ENCODE measurements at places on chromosomes 4 and X. TPM values are rescaled to one million over a fixed set of nuclear protein-coding genes. Genes with fewer than 3 reads are reported as not detected.

DNA sequence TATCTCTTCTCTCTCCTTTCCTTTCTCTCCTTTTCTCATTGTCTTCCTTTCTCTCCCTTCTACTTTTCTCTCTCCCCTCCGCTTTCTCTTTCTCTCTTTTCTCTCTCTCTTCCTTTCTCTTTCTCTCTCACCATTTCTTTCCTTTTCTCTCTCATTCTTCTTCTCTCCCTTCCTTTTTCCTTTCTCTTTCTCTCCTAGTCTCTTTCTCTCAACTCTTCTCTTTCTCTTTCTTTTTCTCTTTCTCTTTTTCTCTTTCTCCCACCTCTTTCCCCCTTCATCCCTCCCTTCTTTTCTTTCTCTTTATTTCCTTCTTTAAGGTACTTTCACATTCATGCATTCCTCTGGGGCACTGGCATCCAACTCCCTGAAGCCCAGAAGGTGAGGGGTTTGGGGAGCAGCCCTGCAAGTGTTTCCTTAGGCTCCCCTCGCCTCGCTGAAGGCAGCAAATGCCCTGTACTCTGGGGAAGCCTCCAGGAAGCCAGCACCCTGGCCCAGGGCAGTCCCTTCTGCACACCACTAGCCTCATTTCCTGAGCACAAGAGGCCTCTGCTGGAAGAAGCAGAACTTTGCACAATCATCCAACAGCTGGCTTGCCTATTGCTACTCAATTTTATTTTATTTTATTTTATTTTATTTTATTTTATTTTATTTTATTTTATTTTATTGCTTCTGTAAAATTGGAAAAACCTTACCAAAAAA, 124.2 kb downstream of the NFKB1 start:
- peak; percentile 54 for DNase-seq

GRCh38 chr4:6231663-6232165, 31.4 kb upstream of the JAKMIP1 start:
- DNase-seq, result no peak

GRCh38 chr4:38672074-38672396, 8.0 kb downstream of the KLF3 start:
- DNase-seq, result no peak

DNA sequence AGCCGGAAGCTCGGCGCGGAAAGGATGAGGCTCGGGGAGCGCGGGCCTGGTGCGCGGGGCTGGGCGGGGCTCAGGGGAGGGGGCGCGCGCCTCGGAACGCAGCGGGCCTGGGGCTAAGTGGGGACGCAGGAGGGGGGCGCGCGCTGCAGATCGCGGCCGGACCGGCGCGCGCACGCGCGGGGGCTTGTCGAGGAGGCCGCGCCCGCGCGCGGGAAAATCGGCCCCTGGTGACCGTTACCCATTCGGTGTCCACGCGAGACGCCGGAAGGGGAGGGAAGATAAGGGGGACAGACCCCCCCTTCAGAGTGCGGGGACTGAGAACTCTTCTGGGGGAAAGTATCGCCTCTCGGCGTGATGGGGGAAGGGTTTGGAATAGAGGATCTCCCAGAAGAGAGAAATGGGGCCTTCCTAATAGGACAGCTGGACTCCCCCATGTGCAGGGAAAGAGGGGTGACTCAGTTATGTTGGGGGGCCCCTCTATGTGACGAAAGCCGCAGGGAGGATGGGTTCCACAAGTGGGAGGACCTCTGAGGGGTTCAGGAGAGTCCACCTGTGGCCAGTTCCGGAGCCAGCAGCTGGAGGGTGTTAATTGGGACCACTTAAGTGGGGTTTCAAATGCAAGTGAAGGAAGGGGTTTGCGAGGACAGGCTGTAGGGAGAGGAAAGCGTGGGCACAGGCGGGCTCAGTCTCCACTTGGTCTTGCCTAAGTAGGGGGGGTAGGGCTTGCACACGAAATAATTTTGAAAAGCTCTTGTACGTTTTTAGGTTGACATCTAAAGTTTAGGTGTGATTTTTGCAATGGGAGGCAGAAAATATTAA, 584 bp downstream of the SUV39H1 start:
- no peak for DNase-seq

DNA sequence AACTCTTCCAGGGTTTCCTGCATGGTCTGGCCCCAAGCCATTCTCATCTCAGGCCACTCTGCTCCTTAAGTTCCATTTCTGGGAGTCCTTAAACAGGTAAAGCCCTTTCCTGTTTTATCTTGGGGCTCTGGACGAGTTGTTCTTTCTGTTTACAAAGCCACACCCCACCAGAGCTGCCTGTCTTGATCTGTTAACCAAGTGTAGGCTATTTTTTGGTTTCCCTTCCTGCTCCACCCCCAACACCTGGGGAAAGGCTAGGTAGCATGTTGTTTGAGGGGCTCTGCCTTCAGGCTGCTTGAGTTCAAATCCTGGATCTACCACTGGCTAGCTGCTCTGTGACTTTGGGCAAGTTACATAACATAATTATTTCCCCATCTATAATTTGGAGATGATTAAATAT, 40.0 kb downstream of the ERVMER34-1 start:
- no peak for DNase-seq

TNMD gene
- total RNA-seq, result not detected

DNA sequence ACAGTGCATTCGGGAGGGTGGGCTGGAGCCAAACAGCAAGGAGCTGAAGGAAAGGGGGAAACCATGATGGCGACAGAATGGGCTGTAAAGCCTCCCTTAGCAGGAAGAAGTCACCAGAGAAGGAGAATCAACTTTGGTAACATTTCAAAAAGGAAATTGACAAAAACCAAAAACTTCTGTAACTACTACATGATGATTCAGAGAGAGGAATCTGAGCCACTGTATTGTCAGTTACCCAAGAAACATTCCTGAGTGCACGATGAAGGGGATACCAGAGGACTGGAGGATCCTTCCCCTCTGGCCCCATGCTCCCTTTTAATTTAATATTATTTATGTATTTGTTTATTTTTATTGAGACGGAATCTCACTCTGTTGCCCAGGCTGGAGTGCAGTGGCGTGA, 26.3 kb downstream of the PDHA1 start:
- DNase-seq, result no peak

GRCh38 chrX:65987811-65988210, 52.1 kb downstream of the VSIG4 start:
- DNase-seq, result no peak

DNA sequence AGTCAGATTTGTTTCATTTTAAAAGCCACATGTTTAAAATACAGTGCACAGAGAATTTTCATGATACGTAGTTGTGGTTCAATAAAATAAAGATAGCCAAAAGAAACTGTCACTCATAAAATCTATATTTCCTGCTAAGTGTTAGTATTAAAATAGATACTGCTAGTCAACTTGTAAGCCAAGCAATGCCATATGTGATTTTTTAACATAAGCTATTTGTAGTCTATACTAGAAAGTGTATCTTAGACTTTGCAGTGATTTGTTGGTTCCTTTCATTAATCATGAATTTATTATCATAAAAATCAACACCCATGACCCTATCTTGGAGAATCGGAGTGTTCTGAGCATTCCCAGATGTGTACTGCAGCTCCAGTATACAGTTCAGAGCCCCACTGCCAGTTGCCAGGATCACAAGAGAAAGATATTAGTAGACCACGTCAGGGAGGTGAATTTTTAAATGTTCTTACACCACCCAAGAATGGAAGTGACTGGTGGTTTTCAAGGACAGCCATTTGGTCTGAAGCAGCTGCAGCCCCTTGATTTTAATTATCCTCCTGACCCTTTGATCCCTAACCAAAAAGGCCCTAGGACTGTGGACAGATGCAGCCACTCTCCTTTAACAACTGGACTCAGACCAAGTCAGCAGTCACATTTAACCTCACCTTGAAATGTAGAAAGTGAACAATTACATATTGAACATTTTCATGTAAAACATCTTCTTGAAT, 163.1 kb downstream of the PALLD start:
- no peak for DNase-seq

PAGE1 gene
- not detected for total RNA-seq

GPC4 gene
- total RNA-seq, result not detected

SLC6A14 gene
- not detected for total RNA-seq

GRCh38 chr4:146592019-146592418, 46.7 kb upstream of the POU4F2 start:
- DNase-seq, result no peak

DNA sequence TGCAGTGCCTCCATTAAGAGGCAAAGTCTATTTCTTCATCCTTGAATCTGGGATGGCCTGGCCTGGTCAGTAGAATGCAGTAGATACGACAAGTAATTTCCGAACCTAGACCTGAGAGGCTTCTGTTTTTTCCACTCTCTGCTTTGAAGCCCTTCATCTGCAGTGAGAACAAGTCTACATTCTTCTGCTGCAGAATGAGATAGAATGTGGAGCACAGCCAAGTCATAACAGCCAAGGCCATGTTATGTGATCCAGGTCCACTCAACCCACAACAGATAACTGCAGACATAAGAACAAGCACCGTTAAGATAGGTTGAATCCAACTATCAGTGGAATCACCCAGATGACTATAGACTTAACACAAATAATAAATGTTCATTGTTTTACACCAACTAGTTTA, 1297.7 kb downstream of the C4orf33 start:
- DNase-seq, result no peak

DNA sequence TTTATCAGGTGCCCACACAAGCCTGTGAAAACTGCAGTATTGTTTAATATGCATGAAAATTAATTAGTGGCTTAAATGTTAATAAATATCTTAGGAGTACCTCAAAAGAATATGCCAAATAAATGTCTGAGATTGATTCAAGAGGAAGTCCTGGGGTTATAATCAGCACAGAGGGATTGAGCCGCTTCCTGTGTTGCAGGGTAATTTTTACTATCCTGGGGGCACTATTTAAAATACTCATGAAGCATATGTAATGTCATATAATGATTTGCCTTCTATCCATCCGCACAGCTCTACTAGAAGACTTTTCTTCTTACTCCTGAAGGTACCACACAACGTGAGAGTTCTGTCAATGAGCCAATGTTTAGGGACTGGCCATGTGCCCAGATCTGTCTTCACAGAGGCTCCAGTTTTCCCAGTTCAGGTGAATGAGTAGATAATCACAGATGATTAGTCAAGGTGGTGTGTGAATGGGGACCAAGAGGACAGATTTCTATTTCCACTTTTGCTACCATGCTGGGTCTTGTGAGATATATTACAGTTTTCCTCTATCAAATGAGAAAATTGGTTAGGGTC, 233.3 kb downstream of the USP46 start:
- DNase-seq, result no peak

GRCh38 chr4:97558204-97558778, 585.0 kb downstream of the STPG2 start:
- DNase-seq, result no peak

SSX2B gene
- total RNA-seq, result not detected

DNA sequence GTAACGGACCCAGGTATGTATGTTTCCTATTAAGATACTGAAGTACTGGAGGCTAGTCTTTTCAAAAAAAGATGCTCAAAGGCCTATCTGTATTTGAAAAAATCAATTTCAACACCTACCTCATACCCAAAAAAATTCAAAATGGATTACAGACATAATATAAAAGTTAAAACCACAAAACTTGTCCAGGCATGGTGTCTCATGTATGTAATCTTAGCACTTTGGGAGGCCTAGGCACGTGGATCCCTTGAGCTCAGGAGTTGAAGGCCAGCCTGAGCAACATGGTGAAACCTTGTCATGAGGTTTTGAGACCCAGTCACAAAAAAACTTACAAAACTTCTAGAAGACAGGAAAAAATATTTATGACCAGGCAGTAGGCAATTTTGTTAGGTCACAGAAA, 16.7 kb downstream of the RBMX start:
- no peak for DNase-seq

DNA sequence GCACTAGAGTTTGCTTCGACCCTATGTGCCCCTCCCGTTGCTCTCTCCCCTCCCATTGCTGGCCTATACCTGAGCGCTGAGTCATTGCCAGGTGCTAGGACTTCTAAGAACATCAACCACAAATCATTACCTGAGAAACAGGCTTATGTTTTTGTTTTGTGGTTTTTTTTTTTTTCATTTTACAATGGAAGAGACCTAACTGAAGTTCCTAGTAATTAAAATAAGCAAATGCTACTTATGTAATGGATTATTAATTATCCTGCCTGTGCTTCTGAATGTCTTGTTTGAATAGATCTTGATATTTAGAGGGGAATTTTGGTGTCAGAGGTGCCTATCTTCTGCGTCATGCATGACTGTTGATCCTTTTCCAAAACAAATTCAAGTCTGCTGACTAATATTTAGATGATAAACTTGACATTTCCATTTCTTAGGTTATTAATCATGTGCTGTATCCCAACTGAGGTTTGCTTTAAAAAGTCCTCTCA, 275.4 kb upstream of the CPEB2 start:
- DNase-seq, result no peak

GRCh38 chr4:107916623-107917022, 14.7 kb upstream of the CYP2U1 start:
- DNase-seq, result no peak

DNA sequence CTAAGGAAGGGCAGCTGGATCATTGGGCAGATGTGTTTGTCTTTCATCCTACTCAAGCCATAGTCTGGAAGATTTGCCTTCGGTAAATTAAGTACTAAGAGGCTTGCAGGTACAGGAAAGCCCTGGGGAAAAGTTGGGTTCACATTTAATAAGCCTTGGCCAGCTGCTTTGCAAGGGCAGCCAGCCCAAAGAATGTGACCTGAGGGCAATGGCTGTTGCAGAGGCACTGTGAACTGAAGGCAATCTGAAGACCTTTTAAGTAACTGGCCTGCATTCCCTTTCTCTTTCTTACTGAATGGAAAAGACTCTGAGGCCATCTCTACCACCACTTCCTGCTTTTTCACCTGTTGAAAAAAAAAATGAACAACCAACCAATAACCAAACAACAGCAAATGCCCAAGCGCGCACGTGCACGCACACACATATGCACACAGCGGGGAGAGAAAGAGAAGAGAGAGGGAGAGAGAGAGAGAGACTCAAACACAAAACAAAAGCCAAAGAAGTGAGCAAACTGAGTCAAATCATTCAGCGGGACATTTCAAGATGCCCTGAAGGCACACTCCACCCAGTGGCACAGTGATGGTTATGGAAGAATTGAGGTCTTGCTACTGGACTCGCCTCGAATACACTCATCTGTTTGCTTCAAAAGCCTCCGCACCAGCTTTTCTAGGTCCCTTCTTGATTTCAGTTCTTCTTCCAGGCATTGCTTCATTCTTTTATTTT, 19.6 kb downstream of the CD40LG start:
- no peak for DNase-seq

DNA sequence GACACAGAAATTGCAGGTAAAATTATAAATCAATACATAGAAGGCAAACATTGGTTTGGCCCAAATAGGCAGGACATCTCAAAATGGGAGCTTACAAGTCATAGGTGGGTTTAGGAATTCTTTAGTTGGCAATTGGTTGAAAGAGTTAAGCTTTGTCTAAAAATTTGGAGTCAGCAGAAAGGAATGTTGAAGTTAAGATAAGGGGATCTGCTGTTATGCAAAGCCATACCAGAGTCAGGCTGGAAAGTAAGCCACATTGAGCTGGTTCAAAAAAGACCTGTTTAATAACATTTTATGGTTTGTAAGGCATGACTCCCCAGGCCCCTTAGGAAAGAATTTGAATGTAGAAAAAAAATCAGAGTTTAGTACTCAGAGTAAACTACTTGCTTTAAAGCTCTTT, 92.6 kb downstream of the IL13RA2 start:
- no peak for DNase-seq

MAGEB2 gene
- not detected for total RNA-seq

P2RY10 gene
- 76.5 TPM for total RNA-seq

GRCh38 chrX:48924270-48924669, 5.4 kb upstream of the PIM2 start:
- DNase-seq, result no peak

MAGEC2 gene
- total RNA-seq, result not detected
